ENCODE measurements at places on chromosomes 7 and 10. TPM values are rescaled to one million over a fixed set of nuclear protein-coding genes. Genes with fewer than 3 reads are reported as not detected.

TMEM270 gene
- not detected for polyA plus RNA-seq

BTBD16 gene
- 1.7 TPM for polyA plus RNA-seq

PIP gene
- polyA plus RNA-seq = not detected

TUBB8 gene
- polyA plus RNA-seq = 0.41 TPM

EN2 gene
- 0.24 TPM for polyA plus RNA-seq

- no peak for DNase-seq
Measured at GRCh38 chr10:65234261-65234660, 1691.6 kb upstream of the LRRTM3 start.

- no peak for DNase-seq
Measured at GRCh38 chr10:31820096-31820495, 108.5 kb downstream of the ARHGAP12 start.

GRCh38 chr7:100443096-100443840 lies 7.0 kb upstream of the PPP1R35 start:
- DNase-seq = no peak

GRCh38 chr7:124713086-124713485 lies 52.5 kb downstream of the GPR37 start:
- DNase-seq = no peak

DNA sequence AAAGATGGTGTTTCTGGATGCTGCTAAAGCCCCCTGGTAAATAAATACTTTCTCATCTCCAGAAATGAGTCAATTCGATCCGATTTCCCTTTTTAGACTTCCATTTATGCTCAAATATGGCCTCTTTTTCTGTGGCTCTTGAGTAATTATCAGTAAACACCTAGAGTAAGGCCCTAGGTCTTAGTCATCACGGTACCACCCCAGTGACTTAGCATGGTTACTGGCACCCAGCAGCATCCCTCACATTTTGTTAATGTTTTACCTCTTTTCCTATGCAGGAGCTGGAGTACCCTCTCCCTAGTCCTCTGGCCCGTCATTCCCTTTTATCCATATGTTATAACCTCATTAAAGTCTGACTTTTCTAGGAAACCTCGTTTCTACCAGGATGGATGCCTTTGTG lies 19.5 kb downstream of the CHN2 start:
- DNase-seq = no peak

DNA sequence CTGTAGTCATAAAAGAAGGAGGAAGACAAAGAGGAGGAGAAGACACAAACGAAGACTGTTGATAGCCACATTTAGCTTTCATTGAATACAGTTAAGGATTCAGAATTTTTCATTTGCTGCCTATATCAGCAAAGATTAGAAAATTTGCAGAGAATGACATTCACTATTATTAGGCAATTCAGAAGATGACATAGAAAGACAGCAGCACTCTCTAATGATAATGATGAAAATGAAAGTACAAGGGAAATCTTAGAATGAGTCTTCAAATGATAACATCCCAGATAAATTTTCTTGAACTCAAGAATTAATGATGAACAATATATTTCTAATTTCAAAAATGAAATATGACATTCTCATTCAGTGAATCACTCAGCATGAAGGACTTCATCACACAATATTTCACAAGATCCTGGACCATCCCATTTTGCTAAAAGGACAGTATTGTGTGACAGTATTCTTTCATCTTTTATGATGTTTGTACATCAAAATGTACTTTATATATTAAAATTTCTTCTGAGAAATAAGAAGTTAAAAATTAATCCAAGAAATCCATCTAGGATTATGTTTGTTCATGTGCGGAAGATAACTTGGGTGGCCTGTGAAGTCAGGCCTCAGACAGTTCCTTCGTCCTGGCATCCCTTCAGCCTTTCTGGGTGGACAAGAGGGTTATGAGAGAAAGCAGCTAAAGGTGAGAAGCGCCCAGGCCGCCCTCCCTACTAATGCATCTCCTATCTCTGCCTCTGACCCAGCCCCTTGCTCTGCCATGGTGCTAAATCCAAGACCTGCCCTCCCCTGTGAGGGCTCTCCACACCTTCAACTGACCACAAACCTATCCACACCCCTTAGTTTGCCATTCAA lies 47.4 kb upstream of the CAMK2B start:
- DNase-seq = no peak

DNA sequence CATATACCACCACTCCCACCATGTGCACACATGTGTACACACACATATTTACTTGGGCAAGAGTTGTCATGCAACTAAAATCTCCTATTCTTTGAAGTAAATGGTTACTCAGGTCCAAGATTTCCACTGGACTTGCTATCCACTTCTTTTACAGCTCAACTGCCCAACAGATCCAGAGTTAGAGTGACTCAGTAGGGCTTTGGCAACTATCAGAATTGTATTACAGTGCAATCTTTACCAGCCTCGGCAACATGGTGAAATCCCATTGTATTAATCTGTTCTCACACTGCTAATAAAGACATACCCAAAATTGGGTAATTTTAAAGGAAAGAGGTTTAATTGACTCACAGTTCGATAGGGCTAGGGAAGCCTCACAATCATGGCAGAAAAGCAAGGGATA lies 51.9 kb upstream of the ABLIM1 start:
- DNase-seq = no peak

DNA sequence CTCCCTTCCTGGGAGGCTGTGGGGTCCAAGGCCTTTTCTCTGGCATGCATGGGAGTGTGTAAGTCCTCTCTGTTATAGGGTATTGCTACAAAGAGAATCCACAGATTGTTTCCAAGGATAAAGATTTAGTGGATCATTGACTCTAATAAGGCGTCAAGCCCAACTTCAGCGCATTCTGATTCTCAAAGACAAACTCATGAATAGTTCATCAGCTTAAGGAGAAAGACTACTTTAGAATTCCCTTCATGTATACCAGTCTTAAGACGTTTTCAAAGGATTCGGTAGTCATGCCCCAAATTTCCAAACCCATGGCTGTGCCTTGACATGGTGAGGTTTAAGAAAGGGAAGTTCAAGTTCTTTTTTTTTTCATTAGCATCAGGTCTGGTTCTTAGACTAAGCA lies 46.6 kb upstream of the ABLIM1 start:
- DNase-seq = no peak
